ENCODE measurements at places on chromosomes 1 and 21.

DNA sequence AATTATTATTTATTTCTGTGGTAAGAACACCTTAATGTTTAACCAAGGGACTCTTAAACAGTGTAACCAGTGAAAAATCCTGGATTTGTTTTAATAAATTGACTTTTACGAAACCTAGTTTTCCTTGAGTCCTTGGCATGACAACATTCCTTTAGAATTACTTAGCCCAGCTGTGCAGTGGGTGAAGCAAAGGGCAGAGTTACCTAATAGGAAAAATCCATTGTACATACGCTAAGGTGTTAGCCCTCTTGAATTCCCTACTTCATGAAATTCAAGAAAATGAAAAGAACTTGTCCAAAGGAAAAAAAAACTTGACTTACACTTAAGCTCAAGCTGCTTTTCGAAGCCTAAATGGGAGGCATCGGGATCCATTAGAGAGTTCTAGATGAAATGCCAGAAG lies 852.0 kb upstream of the ADAMTS5 start:
- DNase-seq = no peak

DNA sequence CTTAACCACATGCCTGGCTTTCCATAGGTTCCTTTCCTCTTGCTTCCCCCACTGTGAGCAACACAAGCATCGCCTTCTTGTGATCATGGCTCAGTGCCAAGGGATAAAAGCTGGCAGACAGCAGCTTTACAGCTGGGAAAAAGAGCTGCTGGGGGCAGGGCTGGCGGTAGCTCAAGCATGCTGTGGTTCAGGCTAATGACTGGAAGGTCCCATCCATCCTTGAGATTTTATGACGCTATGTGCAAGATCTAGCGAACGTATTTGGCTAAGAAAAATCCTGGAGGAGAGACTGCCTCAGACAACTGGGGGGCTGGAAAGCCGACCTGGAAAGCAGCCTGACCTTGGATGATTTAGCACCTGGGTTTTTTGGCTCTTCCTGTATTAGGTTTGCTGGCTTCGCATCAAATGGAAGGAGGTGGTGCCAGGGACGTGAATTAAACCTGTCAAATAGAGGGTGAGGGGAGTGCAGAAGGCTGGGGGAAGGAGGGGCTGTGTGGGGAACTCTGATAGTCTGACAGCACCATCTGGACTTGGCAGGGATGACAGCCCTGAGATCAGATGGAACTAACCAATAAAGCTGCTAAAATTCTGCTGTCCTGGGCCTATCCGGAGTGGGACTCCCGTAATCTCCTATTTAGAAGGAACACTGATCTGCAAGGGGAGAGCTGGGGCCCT lies 34.8 kb downstream of the ZMYND12 start:
- peak; percentile 41 for DNase-seq

DNA sequence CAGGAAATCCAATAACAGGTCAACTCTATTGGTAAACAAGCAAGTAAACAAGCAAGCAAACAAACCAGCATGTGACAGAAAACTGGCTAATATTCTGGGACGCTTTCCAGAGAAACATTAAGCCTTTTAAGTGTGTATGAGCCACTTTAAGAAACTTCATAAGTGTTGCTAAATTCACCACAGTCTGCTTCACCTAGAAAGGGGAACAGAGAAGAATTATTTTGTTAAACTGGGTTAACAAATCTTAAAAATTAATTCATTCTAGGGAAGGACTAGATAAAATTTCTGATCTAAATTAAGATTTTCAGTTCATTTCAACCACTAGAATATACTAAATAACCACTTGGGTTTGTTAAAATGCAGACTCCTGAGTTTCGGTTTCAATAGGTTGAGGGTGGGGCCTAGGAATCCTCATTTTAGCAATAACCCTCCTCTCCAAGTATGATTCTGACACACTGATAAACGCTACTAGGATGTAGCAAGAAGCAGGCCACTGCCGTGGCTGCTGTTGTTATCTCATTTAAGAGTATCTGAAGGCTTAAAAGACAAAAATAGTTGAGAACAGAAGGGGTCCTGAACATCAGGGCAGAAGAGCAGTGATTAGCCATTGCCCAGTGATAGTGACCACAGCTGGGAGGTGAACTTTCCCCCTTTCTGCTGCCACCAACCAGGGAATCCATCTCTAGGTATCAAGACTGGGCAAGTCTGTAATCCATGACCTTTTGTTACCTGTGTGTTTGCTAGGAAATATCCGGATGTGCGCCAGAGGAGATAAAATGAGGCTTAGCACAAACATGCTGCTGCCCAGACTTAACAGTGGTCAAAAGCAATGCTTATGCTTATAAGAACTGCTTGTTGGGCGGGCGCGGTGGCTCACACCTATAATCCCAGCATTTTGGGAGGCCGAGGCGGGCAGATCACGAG lies 11.2 kb downstream of the CREG1 start:
- no peak for DNase-seq

GRCh38 chr1:201813226-201813625 lies 15.7 kb upstream of the IPO9 start:
- DNase-seq = no peak

GRCh38 chr1:12464045-12464461 lies 154.0 kb downstream of the DHRS3 start:
- no peak for DNase-seq

GRCh38 chr1:228299211-228299610 lies 91.4 kb downstream of the OBSCN start:
- DNase-seq = no peak

GRCh38 chr1:165303386-165303785 lies 53.1 kb downstream of the LMX1A start:
- peak; percentile 17 for DNase-seq

DNA sequence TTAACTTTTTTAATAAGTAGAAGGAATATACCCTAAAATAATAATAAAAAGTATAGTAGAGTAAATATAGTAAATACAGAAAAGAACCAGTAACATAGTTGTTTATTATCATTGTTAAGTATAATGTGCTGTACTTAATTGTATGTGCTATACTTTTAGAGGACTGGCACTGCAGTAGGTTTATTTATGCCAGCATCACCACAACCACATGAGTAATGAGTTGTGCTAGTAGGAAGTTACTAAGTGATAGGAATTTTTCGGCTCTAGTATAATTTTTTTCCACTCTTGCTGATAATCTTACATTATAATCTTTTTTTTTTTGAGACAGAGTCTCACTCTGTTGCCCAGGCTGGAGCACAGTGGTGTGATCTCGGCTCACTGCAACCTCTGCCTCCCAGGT lies 71.6 kb downstream of the IVNS1ABP start:
- DNase-seq = no peak

DNA sequence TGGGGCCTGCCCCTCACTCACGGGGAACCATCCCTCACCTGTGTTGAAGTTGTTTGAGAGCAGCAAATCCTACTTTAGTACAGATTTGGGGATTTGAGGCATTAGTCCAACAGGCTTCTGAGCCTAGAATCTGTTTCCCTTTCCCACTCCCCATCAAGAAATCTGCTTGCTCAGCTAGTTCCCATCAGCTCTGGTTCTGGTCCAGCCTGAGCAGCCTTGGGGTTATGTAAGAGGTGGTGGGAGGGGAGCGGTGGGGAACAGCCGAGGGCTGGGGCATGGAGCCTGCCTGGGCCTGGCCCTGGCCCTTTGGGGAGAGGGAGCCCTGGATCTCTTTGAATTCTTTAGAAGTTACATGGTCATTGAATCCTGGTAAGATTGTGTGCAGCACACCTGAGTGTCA lies 4.1 kb downstream of the GSTM5 start:
- no peak for DNase-seq

DNA sequence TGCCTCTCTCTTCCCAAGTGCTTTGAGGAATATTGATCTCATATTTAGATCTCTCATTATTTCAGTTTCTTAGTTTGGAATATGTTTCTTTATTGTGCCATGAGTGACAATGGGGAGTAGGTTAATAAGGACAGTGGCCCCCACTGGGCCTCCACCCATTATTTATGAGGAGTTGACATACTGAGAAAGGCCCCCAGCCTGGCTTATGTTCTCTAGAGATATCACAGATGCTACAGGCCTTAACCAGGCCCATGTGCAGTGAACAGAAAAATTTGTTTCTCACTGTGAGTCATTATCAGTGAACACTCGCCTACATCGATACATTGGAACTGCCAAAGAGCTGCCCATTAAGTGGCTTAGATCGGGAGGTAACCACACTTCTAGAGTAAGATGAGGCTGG lies 35.7 kb upstream of the SYT6 start:
- DNase-seq = no peak

DNA sequence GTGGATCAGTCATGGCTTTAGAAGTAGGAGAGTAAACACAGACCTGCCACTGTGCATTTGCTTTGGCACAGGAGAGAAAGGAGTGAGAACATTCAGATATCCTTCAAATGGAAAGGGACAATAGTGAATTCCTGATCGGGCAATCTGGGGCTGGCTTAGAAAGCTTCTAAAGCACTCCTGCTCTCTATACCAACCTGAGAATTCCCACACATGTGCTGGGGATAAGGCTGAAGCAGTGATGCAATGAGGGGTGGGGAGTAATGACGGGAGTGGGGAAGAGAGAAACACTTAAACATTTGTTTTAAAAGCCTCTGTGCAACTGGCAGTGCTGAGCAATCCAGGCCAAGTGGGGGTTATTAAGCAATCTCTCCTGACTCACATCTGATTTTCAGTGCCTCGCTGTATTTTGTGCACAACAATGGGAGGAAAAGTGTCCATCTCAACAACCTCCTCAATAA lies 108.8 kb downstream of the KIAA0319L start:
- no peak for DNase-seq

- DNase-seq = no peak
These were observed 103.2 kb downstream of the SGIP1 start for GRCh38 chr1:66637146-66637545.

DNA sequence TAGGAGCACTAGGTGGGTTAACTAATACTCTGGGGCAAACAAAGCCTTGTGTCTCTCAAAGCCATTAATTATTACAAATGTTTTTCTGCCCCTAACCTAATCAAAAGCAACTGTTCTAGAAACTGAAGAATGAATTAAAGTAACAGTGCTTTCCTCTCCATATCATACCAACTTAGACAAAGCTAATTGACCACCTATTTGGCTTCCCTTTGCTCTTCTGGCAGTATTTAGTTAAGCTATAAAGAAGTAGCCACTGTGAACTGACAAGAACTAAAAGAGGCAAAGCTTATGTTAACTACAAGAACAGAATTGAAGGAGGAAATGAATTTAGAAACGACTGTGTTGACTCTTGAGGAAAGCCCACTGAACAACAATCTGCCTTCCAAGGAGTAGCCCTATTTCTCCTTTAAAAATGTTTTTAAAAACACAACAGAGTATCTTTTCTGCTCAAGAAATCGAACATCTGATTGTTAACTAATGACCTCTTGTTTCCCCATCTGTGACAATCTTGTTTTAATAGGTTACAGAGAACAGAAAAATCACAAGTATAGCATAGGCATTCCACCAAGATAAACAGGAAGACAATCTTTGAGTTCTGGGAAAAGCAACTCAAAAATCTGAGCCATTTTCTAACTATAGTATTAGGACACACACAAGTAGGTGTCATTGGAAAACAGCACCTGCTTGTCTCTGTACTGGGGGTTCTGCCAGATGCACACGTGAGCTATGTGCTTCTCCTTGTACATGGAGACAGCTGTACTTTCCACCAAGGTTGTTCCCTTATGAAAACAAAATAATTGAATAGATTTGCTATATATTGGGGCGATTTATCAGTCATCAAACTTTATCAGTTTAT lies 3.1 kb upstream of the EGLN1 start:
- DNase-seq = peak; percentile 65

GRCh38 chr1:25967308-25967707 lies 30.6 kb downstream of the PAFAH2 start:
- DNase-seq = no peak

GRCh38 chr1:67053535-67053784 lies 488 bp downstream of the SLC35D1 start:
- DNase-seq = peak; percentile 68

DNA sequence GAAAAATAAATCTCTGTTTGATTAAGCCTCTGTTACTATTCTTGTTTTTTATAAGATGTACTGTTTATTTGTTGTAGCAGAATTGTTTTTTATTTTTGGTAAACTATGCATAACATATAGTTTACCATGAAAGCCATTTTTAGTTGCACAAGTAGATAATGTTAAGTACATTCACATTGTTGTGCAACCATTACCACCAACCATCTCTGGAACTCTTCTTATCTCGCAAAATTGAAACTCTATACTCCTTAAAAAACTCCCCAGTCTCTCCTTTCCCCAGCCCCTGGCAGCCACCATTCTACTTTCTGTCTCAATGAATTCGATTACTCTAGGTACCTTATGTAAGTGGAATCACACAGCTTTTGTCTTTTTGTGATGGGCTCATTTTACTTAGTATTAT lies 27.4 kb upstream of the UHMK1 start:
- no peak for DNase-seq

- DNase-seq = no peak
These were observed 26.2 kb downstream of the LEMD1 start for GRCh38 chr1:205395616-205396015.

DNA sequence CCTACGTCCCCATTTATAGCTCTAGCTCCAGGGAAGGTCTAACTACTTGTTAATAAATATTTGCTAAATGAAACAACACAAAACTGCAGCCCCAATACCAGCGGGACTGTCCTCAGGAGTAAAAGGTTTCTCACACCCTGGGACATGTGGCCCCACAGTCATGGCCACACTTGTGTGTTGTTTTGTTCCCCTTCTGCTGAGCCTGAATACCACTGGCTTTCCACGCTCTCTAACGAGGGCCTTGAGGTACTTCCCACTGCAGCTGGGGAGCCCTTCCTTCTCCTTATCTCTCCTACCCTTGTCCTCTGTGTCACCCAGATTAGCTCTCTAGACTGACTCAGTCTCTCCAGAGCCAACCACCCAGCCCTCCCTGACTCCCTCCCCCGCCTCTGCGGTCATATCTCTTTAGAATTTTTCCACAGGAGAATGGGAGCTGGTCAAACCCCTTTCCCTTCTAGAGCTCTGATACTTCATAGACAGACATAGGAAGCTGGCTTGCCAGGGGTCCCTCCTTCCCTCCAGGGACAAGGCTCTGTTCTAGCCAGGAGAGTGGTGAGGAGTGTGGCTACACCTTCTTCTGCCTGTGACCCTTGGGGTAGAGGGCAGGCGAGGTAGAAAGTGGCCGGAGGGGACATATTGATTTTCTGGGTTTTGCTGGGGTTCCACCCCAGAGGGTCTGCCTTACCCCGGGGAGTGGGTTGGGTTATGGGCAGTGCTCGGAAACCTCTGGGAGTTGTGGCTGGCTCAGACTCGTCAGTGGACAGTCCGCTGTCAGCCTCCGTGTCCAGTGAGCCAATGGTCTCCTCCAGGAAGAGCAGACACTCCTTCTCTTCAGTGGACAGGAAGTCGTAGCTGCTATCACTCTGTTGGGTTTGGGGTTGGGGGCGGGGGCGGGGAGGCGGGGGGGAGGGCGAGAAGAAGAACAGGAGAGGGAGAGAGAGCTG lies 8.1 kb downstream of the C1orf116 start:
- DNase-seq = no peak

- DNase-seq = no peak
These were observed 4.4 kb downstream of the TTC34 start for GRCh38 chr1:2796890-2797740.

GRCh38 chr1:201456499-201457309 lies 12.3 kb downstream of the PHLDA3 start:
- DNase-seq = peak; percentile 63

GRCh38 chr1:232282498-232282897 lies 347.4 kb downstream of the SIPA1L2 start:
- no peak for DNase-seq

GRCh38 chr1:230189824-230190223 lies 122.8 kb downstream of the GALNT2 start:
- DNase-seq = no peak

All from left ventricle myocardium inferior (tissue), 1 donor.